ENCODE measurements at places on chromosomes 3 and 15.
A peak's percentile ranks its signal among the peaks of the same experiment; 100 is the strongest.

DNA sequence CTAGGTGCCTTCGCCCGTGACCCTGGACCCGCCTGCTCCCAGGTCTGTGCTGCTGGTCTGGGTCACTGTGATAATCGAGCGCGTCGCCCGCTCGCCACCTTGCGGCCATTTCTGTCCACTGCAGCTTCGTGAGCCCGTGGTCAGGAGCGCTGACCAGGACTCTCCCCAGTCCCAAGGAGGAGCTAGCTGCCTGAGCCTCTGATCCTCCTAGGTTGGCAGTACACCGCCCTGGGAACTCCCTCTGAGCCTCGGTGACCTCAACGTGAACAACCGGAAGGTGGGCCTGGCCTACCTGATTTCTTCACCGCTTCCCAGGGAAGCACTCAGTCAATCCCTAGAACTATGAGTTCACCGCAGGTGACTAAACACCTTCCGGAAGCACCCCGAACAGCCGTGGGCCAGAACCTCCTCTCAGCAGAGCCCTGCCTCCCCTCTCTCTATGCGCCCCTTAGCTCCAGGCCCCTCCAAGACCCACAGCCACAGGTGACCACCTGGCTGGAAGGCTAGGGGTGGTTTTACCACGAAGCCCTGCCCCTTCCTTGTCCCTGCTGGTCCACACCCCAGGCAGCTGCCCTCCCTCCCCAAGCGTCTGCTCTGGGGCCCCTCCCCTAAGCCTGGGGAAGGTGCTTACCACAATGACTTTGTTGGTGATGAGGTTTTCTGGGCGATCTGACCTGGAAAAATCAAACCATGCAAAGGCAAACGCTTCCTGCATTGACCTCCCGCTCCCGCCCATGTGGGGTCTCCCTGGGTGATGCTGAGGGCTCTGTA, 9.7 kb downstream of the PLA2G4D start:
- DNase-seq = no peak

GRCh38 chr3:139794469-139795265, 116.9 kb upstream of the NMNAT3 start:
- no peak for DNase-seq

- no peak for DNase-seq
These were observed 12.7 kb upstream of the TSPAN3 start for GRCh38 chr15:77083381-77084160.

GRCh38 chr3:134704556-134704955, 53.7 kb upstream of the KY start:
- DNase-seq = no peak

GRCh38 chr3:165549665-165550064, 287.6 kb downstream of the BCHE start:
- no peak for DNase-seq

- DNase-seq = no peak
These were observed 403.3 kb upstream of the THBS1 start for GRCh38 chr15:39177561-39177960.

GRCh38 chr15:42233107-42233506, 25.0 kb upstream of the VPS39 start:
- no peak for DNase-seq

DNA sequence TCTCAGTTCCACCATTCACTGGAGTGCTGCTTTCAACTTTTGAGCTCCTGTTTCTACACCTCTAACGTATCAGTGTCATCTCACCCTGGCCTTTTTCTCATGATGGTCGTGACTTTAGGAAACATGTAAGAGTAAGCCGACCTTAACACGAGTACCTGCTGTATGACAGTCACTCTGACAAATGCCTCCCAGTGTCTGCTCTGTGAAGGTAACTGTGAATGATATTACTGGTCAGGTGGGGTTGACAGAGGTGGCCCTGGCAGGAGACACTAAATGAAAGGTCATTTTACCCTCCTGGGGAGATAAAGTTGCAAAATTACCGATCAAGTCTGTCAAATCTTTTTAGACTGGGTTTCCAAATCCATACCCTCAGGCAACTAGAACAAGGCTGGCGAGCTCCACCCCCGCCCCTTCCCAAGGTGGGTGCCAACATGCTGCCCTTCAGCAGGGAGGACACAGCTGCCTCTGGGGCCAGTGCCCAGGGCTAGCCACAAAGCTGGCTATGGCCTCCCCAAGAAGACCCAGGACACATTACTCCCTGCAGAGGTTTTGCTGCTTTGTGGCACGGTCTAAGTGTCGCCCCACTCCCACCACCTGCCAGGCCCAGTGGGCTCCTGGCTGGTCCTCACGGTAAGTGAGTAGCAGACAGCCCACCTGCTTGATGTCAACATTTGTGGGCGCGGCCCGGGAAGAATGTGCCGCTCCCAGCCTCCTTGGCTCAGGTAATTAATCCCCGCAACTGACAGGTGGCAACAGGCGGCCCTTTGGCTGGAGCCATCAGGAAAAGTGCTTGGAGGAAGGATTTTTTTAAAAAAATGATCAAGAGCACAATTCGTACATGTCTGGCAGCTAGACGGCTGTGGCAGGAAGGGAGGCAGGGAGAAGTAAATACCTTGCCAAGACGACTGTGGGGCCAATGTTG, 211.8 kb downstream of the TP63 start:
- no peak for DNase-seq

- DNase-seq = no peak
These were observed 13.9 kb downstream of the ISLR2 start for GRCh38 chr15:74144153-74144775.

DNA sequence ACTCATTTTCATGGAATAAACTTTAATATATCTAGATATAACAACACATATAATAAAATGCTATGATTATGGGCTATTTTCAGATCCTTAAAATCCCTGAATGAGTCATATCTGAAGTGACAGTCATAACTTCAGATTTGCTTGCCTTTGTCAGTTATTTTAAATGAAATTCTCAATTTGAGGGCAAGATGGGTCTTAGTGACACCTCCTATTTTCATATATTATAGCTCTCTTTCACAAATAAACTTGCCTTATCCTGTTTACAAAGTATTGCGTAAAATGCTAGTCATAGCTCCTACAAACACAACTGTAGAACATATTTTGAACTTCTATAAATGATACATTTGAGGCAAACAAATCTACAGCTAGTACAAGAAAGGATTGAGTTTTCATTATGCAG, 6.2 kb upstream of the THRB start:
- no peak for DNase-seq

DNA sequence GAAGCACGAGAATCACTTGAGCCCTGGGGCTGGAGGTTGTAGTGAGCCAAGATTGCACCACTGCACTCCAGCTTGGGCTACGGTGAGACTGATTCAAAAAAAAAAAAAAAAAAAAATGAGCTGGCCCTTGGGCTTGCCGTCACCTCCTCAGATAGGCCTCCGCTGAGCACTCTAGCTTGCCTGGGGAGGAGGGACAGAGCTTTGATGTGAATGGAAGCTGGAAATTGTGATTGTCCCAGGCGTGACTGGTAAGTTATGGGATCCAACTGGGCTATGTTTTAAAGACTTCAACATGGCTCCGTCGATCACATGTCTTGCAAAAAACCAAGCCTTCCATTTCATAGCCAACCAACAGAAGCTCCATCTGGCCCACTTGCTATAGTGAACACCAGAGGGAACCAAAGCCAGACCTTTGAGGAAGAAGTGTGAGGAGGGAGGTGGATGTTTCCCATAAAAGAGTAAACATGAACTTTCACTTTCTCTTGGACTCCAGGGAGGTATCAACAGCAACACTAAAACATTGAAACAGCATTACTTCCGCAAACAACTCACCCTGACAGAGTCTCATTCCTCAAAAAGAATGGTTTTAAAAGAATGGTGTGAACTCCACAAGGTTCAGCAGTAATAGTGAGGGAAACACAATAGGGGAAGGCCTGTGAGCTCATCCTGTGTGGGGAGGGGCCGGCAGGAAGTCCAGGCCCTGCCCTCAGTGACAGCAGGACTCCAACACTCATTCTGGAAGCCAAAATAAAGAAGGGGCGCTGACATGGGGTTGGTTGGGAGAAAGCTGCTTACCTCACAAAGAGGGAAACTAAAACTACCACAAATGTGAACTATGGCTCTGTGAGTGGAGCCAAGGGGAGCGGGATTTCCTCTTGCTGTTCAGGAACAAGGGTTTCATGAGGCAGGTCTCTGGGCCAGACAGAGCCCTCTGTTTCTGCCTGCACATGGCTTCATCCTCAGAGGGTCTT, 59.2 kb upstream of the IL12A start:
- peak; percentile 71 for DNase-seq

GRCh38 chr3:52456169-52456799, 880 bp downstream of the NISCH start:
- no peak for DNase-seq

DNA sequence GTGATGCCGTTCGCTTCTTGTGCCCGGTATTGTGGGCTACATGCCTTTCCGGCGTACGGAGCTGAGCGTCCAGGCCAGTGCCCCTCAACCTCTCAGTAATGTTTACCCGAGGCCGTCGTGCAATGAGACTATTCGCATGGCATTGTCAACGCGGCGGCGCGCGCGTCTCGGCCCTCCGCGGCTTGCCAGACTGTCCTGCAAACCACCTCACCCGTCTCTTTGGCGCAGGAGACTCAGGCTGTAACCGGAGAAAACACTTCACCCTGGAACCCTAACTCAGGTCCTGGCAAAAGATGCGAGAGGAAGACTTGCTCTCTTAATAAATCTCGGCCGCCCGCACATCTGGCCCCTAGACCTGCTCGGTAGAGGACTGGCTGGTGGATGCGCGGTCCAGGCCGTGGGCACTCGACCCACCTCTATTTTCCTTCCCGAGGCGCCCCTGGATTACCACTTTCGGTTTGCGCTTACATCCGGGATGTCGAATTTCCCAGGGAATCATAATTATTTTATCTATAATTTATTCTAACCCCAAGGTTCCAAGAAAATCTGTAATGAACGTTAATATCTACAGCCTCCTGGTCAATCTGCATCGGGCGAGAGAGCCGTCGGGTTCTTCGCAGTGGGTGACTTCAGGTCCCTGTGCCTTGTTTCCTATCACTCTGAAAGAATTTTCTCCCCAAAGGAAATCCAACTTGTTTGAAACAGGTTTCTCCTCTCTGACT, 71.8 kb upstream of the POLG start:
- DNase-seq = no peak

GRCh38 chr3:113600418-113601182, 68.2 kb downstream of the SIDT1 start:
- no peak for DNase-seq

DNA sequence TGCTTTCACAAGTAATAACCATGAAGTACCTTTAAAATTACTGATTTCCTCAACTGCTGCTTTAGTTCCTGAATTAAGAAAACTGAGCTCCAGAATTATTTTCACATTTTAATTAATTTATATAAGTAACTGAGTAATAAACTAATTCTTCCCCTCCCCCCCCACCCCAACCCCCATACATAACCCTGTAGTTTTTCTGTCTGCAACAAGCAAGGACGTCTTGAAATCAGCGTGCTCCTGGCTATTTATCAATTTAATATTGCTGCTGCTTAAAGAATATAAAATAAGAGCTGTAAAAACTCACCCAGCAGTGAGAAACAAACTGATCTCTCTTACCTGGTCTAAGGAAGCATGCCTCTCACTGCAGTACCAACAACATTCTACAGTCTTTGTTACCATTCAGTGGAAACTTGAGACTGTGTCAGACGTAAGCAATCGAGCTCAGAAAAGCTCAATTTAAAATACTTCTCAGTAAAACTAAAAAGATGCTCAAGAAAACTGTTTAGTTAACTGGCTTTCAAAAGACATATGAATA, 121.0 kb downstream of the TFDP2 start:
- DNase-seq = peak; percentile 66

- no peak for DNase-seq
These were observed 7.6 kb downstream of the TEX264 start for GRCh38 chr3:51678641-51679040.

DNA sequence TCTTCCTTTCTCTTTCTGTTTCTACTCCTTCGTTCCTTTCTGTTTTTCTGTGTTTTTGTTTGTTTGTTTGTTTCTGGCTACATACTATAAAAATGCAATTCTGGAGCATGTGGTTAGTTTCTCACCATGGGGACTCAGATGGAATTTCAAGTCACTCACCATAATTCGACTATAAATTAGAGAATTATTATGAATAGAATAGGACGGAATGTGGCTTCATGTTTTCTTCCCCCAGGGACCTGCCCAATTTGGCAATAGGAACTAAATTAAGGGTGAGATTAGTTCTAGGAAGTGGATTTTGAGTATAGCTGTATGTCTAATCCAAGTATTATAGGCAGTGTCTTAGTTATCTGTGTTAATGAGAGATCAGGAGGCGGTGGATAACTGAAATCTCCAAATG, 96.9 kb downstream of the THSD4 start:
- no peak for DNase-seq

GRCh38 chr3:70281663-70282062, 30.8 kb downstream of the MDFIC2 start:
- no peak for DNase-seq

DNA sequence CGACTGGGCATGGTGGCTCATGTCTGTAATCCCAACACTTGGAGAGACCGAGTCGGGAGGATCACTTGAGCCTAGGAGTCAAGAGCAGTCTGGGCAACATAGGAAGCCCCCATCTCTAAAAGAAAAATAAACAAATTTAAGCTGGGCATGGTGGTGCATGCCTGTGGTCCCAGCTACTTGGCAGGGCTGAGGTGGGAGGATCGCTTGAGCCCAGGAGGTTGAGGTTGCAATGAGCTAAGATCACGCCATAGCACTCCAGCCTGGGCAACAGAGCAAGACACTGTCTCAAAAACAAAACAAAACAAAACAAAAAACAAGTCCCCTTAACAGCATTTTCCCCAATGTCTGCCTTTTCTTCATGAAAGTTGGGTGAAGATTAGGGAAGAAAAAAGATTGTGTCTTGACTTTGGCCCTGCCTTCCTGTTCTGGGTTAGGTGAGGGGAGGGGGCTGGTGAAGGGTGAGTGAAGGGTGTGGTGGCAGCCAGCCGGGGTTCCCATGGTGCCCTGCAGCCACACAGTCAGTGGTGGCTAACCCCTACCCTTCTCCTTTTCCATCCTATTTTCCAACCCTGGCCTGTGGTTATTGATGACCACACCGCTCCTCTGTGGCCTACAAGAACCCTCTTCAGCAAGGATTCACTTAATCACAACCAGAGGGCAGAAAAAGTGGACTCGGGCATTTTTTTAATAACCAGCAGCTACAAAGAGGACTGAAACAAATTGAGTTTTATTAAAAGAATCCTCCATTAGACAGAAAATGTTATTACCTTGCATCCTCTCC, 28.4 kb upstream of the SMAD3 start:
- DNase-seq = no peak

DNA sequence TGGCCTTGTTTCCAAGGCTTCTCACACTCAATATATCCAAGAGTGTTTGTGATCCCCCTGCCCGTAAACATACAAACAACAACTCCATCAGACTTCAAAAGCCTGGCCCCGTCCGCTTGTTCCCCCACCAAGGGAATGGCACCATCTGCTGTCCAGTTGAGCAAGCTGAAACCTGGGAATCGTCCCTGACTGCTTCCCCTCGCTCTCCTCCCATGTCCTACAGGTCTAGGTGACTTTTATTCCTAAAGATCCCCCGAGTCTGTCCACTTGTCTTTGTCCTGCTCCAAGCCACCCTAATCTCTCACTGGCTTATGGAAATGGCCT, 27.9 kb upstream of the FAM174B start:
- no peak for DNase-seq
